ENCODE measurements at places on chromosomes 5 and 9.

GRCh38 chr9:36218011-36218410, 27.3 kb downstream of the CLTA start:
- DNase-seq, result no peak

GRCh38 chr9:1738511-1739100, 276.5 kb upstream of the SMARCA2 start:
- DNase-seq, result no peak

GRCh38 chr9:124182741-124183140, 75.0 kb upstream of the NEK6 start:
- DNase-seq, result no peak

GRCh38 chr5:98163796-98164493, 609.5 kb upstream of the RGMB start:
- DNase-seq, result no peak

- no peak for DNase-seq
Measured at GRCh38 chr5:72030237-72030636, 77.0 kb upstream of the MAP1B start.

DNA sequence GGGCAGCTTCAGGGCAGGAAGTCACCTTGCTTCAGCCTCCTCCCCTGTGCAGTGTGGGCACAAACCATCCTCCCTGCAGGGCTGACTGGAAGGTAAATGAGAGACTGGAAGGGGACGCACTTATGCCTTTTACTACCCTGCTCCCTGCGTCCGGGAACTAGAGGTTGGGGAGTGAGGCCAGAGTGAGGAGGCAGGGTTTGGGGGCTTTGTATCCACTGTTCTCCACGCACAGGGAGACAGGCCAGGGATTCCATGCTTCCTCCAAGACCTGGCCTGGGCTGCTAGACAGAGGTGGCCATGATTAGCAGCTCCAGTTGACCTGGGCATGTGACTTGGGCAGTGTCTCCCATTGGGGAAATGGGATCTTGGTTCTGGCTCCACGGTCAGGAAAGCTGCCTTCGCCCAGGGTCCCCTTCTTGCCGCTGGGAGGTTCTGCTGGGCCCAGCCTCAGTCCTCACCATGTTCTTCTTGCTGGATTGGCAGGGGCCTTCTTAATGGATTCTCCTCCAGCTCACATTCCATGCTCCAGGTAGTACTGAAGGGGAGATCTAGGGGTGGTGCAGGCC, 37.0 kb upstream of the PSD2 start:
- no peak for DNase-seq

Data from BJ (cell line).